ENCODE measurements at places on chromosomes 3 and 15.
A peak's percentile ranks its signal among the peaks of the same experiment; 100 is the strongest.

DNA sequence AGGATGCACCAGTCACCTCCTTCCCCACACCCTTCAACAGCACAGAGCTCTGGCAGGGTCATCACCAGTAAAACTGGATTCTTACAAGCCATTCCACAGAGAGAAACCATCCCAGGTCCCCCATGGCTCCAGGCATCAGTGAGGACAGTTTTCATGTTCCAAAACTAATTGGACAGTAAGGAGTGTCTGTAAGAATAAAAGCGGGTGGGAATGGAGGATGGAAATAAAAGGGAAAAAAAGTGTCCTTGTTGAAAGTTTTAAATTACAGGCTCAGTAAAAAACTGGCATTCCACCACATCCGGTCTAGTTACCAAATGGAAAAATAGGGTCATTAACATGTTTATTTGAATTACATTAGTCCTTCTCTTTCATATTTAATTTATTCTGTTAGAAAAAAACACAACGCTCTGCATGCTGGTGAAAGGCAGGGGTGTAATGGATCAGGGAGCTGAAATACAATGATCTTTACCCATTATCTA lies 117.4 kb downstream of the TIGIT start:
- DNase-seq, result no peak

- no peak for DNase-seq
These were observed 215.5 kb upstream of the POU1F1 start for GRCh38 chr3:87491843-87492242.

DNA sequence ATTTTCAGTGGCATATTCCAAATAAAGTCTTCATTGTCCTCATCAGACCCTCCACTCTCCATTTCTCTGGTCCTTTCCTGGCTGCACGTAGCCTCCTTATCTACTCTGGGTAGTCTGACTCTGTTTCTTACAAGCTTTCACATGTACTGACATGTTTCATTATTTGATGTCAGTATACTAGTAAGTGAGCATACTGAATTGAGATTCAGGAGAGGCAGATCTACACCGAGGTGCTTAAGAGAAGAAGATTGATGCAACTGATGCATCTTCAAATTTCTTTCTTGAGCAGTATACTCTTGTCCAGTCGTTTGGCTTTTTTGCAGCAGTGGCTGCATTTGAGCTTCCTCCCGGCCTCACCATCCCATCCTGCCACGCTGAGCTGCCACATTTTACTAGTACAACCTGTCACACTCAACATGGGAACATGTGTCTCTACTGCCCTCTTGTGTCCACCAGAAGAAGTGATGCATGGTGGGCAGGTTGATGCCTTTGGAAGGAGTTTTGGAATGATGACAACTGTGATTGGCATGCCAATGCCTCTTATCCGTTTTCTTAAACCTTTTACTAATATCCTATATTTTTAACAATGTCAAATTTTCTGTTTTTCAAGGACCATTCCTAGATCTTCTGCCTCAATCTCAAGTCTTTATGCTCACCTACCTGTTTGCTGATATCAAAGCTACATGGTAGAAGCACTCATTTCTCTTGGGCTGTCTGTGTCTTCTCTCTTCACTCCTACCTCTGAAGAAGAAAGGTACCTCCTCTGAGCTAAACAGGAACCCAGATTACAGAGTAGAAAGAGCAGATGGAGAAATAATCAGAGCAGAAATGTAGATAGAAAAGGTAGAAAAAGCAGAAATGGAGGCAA lies 38.7 kb downstream of the GUCA1C start:
- peak; percentile 87 for DNase-seq

DNA sequence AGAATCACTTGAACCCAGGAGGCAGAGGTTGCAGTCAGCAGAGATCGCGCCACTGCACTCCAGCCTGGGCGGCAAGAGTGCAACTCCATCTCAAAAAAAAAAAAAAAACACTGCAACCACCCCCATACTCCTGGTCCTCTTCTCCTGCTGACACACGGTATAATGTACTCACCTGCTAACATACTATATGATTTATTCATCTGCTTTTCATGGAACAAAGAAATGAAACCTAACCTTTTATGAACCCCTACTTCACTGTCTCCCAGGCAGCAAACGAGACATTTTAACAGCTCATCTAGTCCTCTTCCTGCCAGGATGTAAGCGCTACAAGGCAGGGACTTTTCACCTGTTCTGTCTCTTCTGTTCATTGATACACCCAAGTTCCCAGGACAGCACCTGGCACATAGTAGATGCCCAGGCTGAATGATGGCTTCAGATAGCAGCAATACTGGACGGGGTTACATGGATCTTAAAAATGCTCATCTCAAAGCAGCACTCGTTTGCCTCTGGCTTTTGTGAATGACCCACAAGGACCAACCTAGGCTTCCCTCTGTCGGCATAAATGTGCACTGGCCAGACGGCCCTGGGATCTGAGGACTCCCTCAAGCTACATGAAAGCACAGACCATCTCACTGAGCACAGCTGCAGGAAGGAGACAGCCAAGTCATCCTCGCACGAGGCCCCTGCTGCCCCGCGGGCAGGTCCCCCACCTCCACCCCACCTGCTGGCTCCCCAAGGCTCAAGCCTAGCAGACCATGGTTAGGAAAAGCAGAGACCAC lies 20.3 kb downstream of the XXYLT1 start:
- DNase-seq, result no peak

DNA sequence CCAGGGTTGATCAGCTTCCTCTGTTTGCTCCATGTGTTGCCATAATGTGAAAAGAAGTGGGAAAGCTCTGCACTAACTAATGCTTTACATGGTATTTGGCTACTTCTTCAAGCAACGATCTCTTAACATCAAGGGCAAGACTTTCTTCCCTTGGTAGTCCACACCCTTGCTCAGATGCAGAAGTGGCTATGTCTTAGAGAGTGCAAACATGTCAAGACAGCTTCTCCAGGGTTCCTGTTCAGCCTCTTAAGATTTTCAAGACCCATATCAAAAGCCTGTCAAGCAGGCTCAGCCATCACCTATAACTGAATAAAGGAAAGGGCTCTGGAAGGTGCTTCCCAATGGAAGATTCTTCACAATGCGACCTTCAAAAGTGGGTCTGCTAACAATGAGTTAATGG lies 64.8 kb upstream of the CSTA start:
- DNase-seq, result no peak

DNA sequence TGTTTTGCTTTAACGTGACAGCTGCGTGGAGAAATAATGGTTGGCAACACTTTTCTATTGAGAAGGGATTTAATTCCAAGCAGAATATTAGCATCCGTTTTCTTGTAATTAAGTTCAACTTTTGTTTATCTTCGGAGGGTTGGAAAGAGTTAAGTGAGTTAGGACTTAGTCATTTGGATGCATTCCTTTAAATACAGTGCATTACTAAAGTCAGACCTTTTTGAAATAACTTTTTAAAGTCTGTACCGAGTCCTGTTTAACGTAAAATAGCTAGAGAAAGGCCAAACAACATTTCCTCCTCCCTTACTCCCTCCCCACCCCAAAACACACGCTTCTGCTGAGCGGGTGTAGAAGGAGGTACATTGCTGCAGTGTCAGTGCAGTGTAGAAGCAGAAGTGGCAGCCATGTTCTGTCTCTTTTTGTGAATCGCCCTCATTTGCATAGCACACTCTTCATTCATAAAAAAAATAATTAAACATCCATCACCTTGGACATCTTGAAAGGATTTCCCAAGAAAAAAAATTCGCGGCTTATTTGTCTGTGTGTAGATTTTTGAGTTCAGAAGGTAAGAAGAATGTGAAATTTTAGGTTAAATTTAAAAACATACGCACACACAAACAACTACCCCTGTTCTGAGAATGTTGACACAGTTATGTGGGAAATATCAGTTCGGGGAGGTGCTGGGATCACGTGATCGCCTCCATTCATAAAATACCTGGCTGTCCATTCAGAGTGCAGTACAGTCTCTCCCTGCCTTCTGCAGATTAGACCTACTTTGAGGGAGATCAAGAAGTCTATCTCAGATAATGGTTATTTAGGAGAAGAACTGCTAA lies 1.6 kb downstream of the SPRED1 start:
- DNase-seq, result no peak

DNA sequence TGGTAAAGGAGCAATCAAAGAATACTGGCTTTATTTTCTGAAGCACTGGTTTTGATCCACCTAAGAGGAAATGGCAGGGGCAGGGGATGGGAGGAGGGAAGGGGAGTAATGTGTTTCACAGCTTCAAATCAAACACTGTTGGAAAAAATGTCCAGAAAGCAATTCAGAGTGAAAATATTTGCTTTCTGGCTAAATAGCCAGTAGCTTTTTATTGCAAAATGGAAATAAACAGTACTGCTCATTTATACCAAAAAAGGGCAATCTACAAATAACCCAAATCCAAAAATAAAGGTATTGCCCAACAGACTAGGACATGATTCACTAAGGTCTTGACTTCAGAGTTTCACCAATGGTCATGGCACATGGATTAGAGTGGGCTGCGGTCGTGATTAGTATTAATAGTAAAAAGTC lies 279.3 kb upstream of the THBS1 start:
- DNase-seq, result no peak

- no peak for DNase-seq
These were observed 13.2 kb downstream of the FGD5 start for GRCh38 chr3:14831916-14832450.

- DNase-seq, result no peak
These were observed 29.5 kb downstream of the AGTR1 start for GRCh38 chr3:148727231-148727630.

DNA sequence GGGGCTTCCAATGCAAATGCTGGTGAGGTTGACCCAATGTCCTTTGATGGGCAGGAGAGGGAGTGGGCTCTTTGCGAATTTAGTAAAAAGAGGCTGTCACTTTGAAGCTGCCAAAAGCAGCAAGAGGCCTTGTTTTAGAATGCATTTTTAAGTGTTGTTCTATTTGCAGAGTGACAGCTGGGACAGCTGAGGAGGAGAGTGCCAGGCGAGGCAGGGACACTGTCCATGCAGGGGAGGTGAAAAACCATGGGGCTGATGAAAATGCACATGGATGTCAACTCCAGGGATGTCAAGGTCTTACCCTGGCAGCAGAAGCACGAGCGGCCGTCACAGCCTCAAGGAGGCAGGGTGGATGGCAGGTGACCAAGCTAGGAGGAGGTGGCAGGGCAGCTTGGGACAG lies 279.8 kb downstream of the ADAMTS17 start:
- no peak for DNase-seq

GRCh38 chr3:185460309-185460708 lies 38.5 kb downstream of the TMEM41A start:
- DNase-seq, result no peak

DNA sequence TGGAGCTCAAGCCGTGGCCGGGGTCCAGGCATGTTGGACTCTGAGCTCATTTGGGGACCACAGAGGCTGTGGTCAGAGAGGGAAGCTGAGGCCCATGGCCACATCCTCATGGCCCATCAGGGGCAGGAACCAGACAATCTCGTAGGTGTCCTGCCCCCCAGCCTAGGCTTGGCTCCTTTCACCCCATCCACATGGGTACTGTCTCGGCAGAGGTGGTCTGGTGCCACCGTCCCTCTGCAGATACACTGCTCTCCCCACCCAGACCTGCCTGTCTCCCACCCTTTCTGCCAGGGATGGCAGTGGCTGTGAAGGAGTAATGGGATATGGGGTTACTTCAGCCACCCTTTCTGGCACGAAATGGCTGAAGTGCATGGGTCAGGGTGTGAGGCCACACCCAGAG lies 7.9 kb downstream of the PRSS50 start:
- DNase-seq, result no peak

GRCh38 chr3:13715167-13715954 lies 164.5 kb downstream of the WNT7A start:
- no peak for DNase-seq

DNA sequence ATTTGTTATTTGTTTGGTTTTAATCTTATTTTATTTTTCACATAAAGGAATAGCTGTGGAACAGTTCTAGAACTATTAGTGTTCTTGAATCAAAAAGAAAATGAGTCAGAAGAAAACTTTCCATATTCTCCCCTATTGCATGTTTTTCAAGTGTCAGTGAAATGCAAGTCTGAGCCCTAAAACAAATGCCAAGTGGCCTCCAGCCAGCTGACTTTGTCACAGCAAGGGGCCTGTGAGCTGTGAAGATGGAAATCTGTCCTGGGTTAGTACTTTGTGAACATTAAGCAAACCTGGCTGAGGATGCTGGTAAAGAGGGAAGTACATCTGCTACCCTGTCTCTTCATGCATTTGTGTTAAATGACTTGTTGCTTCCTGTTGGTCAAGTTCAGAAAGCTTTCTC lies 14.2 kb downstream of the LRRC49 start:
- DNase-seq, result no peak

- no peak for DNase-seq
These were observed 107.4 kb upstream of the PRICKLE2 start for GRCh38 chr3:64332459-64333350.

DNA sequence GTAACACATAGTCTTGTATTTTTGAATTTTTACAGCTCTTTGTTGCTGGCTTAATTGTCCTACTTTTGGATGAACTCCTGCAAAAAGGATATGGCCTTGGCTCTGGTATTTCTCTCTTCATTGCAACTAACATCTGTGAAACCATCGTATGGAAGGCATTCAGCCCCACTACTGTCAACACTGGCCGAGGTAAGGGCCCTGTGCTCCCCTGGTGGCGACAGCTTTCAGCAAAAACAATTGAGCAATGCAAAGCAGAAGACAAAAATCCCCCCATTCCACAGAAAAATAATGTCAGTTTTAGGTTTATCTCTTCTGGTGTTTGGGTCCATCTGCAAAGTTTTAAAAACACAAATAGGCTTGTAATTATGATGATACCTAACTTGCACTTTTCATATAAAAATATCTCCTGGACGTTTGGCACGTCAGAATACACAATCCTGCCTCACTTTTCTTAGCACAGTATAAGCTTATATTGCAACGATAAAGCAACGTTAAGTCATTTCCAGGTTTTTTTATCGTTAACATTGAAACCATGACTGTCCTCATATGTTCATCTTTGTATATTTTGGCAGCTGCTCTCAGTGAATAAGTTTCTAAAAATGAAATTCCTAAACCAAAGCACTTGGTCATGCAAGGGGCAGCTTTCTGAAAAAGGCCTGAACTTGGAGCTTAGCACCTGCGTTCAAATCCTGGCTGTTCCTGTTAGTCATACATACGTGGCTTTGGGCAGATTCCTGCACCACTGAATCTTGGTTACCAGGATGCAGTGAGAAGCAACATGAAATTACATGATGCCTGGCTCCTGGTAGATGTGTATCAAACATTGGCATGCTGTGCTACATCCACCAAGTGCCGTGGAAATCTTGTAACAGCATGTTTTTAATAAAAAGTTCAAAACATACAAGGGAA lies 8.5 kb downstream of the SEC61A1 start:
- no peak for DNase-seq

DNA sequence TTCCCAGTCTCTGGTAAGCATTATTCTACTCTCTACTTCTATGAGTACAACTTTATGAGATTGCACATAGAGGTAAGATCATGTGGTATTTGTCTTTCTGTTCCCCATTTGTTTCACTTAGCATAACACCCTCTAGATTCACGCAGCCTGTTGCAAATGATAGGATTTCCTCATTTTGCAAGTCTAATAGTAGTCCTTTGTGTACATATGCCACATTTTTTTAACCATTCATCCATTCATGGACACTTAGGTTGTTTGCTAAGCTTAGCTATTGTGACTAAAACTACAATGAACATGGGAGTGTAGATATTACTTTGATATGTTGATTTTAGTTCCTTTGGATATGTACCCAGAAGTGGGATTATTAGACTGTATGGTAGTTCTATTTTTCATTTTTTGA lies 717.9 kb upstream of the ALCAM start:
- DNase-seq, result no peak

GRCh38 chr3:125431912-125432790 lies 57.0 kb upstream of the ZNF148 start:
- no peak for DNase-seq

- no peak for DNase-seq
These were observed 15.4 kb upstream of the APEH start for GRCh38 chr3:49658711-49659110.

Measured in T-helper 2 cell (primary cell).